ENCODE measurements at places on chromosomes 2 and 18.
A peak's percentile ranks its signal among the peaks of the same experiment; 100 is the strongest.

GRCh38 chr2:25664183-25664964 lies 9.0 kb downstream of the DTNB start:
- DNase-seq = peak; percentile 65

DNA sequence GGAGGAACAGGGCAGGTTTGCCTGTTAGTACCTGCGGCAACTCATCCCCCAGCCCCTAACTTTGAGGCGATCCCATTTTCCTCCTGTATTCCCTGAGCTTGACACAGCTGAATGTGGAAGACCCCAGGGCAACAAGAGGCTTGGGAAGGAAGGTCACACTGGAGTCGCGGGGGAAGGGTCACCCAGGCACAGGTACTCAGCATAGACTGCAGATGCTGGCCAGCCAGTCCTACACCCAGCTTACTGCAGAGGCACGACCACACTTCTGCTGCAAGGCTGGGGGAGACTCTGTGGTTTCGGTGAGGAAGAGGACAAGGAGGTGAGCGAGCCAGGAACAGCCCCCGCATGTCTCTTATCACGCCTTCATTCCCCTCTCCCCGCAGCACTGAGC lies 91.5 kb downstream of the MALT1 start:
- DNase-seq = no peak

DNA sequence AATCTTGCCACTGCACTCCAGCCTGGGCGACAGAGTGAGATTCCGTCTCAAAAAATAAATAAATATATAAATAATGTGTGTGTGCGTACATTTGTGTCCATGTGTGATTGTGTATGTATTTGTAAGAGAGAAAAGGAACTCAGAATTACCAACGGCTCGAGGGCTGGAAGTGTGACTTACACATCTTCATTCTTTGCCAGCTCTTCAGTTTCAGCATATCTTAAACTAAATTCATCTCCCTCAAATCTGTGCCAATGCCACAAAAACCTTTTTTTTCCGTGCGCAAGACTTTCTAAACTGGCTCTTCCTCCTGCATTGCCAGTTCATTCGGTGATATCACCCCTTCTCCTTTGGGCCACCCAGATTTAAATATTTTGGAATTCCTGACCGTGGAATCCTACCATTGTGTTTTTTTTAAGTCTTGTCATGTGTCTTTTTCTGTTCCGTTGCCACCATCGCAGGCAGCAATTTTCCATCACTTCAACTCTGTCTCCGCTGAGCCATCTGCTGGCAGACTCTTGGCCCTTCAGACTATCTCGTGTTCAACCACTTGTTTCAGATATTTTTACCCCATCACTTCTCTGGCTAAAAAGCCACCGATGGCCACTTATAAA lies 77.0 kb upstream of the ZNF532 start:
- DNase-seq = peak; percentile 55

DNA sequence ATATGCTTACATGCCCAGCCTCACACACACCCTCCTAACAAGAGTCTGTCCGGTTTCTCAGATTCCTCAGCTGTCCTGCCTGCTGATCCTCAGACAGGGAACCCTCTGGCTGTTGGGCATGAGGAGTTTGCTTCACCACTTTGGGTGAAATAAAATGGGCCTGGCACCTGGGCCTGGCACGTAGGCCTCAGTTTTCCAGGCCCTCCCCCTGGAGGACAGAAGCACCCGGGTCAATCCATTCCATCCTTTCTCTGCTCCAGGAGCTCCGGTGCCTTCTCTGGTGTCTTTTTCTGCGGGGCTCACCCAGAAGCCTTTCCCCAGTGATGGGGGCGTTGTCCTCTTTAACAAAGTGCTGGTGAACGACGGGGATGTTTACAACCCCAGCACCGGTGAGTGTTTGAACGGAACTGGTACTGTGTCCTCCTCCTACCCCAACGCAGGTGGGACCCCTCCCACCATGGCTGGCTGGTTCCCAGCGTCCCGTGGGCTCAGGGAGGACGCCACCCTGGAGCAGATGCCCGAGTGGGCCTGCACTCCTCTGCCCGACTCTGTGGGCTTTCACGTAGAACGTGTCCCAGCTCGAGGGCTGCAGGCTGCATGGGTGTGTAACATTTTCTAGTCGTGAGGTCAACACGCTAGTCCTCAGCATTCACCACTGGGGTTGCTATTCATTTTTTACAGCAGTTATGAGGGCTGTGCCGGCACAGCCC lies 62.8 kb downstream of the EMILIN2 start:
- DNase-seq = no peak

DNA sequence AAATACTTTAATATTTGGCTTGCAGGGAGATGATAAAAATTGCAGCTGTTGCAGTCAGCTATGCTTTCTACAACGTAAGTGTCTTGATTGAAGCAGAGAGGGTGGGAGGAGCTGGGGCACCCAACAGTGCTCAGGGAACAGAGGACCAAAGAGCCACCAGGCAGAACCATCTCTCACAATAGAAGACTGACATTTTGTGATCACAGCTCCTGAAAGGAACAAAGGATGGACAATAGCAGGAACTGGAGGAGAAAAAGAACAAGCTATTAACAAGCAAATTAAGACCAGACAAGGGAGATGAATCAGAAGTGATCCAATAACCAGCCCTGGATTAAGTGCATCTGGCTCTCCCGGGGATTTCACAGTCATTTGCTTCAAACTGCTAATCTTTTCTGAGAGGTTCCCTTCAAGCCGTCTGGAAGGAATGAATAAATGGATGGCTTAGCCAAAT lies 65.7 kb upstream of the SMAD2 start:
- peak; percentile 25 for DNase-seq
